Thoracic aorta (tissue), 2 donors: ENCODE measurements at places on chromosomes 16 and 17.

DNA sequence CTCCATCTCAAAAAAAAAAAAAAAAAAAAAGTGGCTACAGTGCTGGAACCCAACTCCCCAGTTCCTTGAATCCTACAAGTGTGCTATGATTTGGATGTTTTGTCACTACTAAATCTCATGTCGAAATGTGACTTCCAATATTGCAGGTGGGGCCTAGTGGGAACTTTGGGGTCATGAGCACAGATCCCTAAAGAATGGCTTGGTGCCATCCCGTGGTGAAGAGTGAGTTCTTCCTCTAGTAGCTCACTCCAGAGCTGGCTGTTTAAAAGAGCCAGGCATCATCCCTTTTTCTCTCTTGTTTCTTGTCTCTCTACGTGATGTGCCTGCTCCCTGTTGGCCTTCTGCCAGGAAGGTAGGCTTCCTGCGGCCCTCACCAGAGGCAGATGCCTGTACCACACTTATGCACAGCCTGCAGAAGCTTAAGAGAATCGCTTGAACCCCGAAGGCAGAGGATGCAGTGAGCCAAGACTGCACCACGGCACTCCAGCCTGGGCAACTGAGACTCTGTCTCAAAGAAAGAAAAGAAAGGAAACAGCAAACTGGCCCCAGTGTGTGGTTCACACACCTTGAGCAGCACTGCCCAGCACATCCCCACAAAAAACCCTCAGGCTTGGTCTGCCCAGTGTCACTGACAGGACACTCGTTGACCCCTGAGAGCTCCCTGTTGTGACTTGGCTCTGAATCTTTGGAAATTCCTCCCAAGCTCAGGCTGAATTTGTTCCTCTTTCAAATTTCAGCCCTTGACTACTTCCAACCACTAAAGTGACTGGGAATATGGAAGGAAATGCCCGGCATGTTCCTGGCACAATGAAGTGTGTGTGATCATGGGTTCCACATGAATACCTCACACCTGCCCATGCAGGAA, 3.1 kb downstream of the MT1E start:
- DNase-seq, result no peak

DNA sequence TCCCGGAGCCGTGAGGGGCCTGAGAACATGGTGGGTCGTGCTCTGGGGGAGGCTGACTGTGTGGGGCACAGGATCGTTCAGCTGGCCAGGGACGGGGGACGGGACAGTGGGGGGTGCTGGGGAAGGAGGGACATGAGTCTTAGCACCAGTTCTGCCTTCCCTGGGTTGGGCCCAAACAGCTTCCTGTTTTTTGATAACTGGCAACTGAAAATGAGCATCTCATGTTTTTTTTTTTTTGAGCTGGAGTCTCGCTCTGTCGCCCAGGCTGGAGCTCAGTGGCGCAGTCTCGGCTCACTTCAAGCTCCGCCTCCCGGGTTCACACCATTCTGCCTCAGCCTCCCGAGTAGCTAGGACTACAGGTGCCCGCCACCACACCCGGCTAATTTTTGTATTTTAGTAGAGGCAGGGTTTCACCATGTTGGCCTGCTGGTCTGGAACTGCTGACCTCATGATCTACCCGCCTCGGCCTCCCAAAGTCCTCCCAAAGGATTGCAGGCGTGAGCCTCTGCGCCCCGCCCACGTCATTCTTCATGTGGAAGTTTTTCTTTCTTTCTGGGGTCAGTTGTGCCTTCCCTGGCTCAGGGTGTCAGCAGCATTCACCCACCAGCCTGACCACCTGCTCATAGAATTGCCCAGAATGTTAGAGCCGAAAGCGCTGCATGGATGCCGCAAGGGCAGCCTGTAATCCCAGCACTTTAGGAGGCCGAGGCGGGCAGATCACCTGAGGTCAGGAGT, 6.4 kb downstream of the ASPSCR1 start:
- DNase-seq, result no peak

- no peak for DNase-seq
Observed at GRCh38 chr16:29308644-29309546, 97.6 kb downstream of the NPIPB11 start.

- no peak for DNase-seq
Observed at GRCh38 chr17:67178555-67178954, 66.4 kb downstream of the HELZ start.
